ENCODE measurements at places on chromosomes 2 and 18. TPM values are rescaled to one million over a fixed set of nuclear protein-coding genes. Genes with fewer than 3 reads are reported as not detected.

MZT2B gene
- 554 TPM for total RNA-seq

DNA sequence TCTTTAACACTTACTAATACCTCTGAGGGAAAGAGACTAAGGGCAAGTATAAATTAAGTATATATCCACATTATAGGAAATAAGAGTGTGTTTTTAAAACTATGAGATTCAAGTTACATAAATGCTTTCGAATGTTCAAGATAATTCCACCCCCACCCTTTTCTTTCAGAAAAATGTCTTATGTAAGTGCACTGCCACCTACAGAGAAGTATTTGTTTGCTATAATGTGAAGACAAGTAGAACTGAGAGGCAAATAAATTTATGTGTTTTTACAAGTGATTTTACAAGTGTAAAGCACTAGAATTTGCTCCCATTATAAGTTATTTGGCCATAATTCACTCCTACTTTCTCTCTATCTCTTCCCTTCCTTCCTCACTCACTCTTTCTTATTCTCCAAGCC is 99.9 kb upstream of the CRACDL start:
- DNase-seq, result no peak

LIPG gene
- 0.19 TPM for total RNA-seq

GRCh38 chr2:191650896-191651773 is 26.8 kb upstream of the NABP1 start:
- no peak for DNase-seq

DNA sequence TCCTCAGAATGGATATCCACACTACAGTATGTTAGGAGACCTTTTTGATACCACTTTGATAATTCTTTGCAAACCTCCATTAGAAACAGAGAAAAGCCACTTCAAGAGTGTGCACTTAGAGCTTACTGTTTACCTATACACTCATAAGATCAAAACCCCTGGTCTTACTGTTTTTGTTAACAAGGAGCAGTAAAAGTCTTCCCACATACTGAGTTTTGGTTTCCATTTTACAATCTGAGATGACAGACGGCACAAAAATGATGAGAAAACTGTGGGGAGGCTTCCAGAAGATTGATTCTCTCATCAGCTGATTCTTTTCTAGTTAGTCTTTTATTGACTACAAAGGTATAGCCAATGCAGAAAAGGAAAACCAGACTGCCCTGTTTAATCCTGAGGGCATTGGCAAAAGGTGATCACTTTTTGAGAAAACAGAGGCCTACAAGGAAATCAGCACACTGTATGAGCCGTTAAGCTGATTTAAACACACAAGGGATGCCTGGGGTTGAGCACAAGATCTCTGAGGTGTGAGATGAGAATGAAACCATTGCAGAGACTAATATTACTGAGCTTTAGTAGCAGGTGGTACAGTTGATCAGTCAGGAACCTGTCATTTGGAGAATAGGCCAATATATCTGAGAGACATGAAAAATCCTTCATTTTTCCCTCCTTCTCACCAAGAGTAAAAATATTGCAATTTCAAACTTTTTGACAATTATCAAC is 368.6 kb downstream of the GRB14 start:
- no peak for DNase-seq

DNA sequence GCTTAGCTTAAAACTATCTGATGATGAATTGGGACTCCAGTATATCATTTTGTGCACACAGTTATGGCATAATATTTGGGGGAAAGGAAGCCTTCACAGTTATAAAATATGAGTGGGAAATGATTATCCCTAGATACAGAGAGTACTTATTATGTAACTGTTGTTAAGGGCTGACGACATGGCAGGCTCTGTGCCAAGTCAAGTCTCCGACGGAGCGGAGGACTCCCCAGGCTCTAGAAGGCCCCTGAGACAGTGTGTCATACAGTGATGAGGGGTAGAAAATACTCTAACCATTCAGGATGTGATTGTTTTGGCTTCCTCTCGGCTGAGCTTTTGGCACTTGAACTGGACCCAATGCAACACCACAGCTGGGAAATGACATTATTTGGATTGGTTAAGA is 211.8 kb downstream of the SLC8A1 start:
- DNase-seq, result peak; percentile 91

DNA sequence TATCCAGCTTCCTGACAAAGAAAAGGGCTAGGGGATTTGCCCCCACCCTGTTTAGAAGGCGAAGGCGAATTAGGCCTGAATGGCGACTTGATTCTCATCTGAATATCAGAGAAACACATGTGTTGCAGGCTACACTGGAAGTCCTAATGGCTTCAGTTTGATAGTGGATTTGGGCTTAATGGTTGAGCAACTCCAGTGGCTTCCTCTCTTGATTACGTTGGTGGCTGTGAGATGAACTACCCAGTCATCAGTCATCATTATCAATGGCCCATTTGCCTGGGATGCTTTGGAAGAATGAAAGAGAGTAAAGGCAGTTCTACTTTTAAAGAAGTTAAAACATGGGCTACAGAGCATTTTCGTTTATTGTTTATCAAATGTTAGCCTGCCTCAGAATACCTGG is 60.9 kb upstream of the IL1R1 start:
- no peak for DNase-seq

- DNase-seq, result no peak
These were observed 89.5 kb downstream of the STK39 start for GRCh38 chr2:168157926-168158325.

DNA sequence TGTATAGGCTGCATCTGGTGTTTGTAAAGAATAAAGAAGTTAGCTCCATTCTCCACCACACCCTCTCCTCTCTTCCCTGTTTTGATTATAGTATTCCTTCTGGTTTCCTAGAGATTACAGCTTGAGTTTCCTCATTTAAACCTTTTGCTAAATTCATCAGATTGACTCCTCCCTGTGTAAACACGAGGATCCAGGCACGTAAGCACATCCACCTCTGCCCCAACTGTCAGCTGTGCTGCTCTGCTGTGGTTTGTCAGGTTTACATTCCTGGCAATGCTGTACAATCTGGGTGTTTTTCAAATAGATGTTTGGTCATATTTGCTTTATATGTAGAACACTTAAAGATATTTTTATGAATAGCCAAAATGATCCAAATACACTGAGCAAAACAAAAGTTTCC is 302.8 kb downstream of the PTGR3 start:
- no peak for DNase-seq

DNA sequence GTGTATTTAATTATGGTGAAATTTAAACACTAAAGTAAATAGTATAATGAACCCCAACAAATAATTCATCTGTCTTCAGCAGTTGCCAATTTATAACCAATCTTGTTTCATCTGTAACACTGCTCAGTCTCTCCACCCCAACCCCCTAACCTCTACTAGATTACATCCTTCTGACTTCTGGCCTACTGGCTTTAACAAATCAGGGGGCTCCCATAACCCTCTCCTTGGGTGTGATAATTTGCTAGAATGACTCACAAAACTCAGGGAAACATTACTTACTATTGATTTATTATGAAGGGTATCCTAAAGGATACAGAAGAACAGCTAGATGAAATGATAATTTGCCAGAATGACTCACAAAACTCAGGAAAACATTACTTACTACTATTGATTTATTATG is 50.7 kb downstream of the PIK3C3 start:
- no peak for DNase-seq

DNA sequence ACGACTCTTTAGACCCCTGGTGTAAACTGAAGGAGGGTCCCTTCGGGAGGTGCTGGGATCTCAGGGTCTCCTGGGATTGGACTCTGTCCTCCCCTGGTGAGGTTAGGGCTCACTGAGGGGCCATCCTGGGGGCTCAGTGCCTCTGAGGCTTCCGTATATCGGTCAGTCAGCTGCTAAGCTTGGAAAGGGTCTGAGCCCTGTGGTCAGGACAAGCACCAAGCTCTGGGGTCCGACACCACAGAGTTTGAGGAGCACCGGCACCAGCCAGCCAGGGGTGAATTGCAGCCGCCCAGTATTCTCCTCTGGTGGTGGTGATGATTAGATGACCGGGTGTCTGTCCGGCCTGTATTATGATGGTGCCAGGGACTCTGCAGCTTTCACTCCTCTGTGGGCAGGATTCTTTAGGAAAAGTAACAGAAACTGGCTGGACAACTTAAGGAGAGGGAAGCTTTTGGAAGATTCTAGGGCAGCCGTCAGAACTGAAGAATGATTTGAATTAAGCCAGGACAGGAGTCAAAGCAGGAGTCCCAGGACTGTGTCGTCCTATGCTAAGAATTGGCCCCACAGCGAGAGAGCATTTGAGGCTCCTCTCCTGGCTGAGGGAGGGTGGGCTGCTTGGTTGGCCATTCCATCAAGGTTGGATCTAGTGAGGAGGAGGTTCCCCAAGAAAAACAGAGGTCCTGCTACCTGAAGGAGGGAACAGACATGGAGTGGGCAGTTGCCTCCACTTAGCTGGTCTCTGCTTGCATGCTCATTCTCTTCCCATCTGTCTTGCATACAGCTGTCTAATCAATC is 158.6 kb upstream of the HS6ST1 start:
- DNase-seq, result no peak

AQP4 gene
- total RNA-seq, result 18.9 TPM

DNA sequence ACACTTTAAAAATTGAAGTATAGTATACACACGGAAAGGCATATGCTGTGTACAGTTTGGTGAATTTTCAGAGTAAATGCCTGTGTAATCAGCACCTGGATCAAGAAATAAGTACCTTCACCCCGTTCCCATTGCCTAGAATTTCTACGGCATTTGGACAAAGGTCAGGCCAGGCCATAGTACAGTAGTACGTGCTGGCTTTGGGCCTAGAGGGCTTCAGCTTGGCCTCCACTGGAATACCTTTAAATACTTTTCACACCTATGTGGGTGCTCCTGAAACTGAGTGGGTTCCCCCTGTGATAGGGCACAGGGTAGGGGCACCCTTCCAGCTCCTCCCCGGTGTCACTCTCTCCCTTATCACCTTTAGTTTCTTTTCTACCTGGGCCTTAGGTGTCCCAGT is 26.5 kb downstream of the TET3 start:
- no peak for DNase-seq

MYOM1 gene
- total RNA-seq, result 608 TPM

DNA sequence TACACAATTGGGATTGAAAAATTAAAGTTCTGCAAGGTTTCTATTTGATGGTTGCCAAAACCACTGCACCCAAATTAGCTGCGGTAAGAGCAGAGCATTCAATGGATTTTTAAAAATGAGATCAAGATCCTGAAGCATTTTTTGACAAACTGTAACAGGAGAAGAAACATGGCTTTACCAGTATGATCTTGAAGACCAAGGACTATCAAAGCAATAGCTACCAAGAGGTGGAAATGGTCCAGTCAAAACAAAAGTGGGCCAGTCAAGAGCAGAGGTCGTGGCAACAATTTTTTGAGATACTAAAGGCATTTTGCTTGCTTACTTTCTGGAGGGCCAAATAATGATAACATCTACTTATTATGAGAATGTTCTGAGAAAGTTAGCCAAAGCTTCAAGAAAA is 186.8 kb downstream of the RDH14 start:
- DNase-seq, result no peak

CCDC102B gene
- total RNA-seq, result 4.4 TPM

GRCh38 chr18:37717098-37717497 is 151.5 kb upstream of the CELF4 start:
- DNase-seq, result no peak

DNA sequence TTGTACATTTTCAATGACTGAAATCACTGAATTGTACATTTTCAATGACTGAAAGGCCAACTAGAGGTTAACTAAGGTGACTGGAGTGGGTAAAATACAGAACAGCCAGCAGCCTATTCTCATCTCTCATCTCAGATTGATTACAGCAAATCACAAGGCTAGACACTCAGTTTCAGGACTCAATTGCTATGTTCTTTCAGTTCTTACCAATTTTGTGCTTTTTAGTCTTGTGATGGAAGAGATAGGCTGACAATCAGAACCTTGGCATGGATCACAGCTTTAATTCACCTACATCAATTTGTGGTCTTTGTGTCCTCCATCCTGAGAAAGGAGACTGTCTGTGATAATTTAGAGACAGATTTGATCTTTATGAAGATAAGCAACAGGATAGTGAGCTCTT is 124.7 kb downstream of the GULP1 start:
- DNase-seq, result no peak

DNA sequence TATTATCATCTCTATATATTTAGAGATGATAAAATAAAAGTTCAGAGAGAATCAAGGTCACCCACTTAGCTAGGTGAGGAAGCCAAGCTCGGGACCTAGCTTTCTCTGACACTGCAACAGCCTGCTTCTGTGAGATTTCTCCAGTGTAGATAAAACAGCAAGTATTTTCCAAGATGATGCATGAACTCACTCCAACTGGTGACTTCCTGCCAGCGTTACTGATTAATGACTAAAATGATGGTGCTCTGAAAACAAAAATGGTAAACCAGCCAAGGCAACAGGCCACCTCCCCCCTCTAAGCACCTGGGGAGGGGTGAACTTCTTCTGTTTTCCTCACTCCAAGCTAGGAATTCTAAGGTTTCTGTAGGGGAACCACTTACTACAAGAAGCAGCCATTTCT is 510.2 kb upstream of the ID2 start:
- DNase-seq, result no peak

POTEC gene
- total RNA-seq, result not detected

CRYBA2 gene
- total RNA-seq, result not detected

- DNase-seq, result no peak
These were observed 232.2 kb downstream of the SETBP1 start for GRCh38 chr18:44912740-44913478.

GRCh38 chr2:112168422-112169124 is 30.4 kb downstream of the FBLN7 start:
- DNase-seq, result no peak

DNA sequence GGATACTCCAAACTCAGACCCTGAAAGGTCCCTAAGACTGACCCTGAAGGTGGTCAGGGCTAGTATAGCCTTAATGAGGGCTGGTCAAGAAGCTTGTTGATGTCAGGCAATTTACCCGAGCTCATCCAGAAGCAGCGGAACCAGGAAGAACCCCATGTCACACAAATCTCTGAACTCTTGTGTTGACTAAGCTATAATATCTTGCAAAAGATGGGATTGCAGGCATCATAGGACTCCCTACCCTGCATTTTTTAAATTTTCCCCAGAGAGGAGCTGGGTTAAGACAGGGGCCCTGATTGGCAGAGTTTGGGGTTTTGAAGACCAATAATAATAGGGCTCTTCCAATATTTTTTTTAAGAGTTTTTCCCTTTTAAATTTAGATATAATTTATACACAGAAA is 2.0 kb upstream of the PLEKHB2 start:
- no peak for DNase-seq

CNOT9 gene
- total RNA-seq, result 17.7 TPM

GRCh38 chr2:68762100-68762499 is 27.5 kb downstream of the ARHGAP25 start:
- DNase-seq, result no peak

CD8B gene
- 0.46 TPM for total RNA-seq

DNA sequence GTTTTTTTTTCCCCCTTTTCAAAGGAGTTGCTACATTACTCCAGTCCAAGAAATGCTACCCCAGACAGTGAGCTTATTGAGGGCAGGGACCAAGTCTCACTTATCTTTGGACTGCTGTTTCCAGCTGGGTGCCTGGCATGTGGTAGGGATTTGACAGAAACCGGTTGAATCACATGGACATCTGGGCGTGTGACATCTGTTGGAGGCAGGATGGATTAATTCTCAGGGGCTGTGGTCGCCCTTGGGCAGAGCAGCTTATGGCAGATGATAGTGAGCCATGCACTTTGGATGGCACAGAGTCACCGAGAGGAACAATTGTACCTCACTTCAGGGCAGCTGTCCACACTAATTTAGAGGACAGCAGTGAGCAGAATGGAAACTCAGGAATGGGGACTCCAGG is 254.6 kb upstream of the ID2 start:
- DNase-seq, result no peak

ACVR2A gene
- 10.2 TPM for total RNA-seq

- peak; percentile 46 for DNase-seq
These were observed 441.5 kb downstream of the MTX2 start for GRCh38 chr2:176710657-176711186.

RAD51AP2 gene
- total RNA-seq, result 0.16 TPM

GRCh38 chr2:126981476-126981875 is 82.8 kb downstream of the TEX51 start:
- DNase-seq, result no peak

Data from Right ventricle myocardium superior (tissue), 1 donor.